Activated naive CD4-positive, alpha-beta T cell (primary cell): ENCODE measurements at places on chromosomes 4 and X.

- no peak for DNase-seq
These were observed 88.5 kb upstream of the ADRA2C start for GRCh38 chr4:3677748-3678070.

DNA sequence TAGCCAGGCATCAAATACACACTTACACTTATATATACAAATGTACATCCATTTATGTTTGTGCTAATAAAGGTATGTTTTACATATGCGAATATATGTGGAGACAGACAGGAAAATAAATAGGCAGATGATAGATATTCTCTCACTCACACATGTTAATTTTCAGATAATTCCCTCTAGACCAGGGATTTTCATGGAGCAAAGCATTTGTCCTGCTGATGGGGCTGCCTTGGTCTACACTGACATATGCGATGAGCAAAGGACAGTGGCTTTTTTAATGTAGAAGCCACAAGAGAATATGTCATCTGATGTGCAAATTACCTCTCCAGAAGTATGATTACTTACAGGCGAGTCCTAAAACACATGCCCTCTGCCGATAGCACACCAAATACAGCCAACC is 224.5 kb downstream of the VEGFC start:
- DNase-seq: no peak

DNA sequence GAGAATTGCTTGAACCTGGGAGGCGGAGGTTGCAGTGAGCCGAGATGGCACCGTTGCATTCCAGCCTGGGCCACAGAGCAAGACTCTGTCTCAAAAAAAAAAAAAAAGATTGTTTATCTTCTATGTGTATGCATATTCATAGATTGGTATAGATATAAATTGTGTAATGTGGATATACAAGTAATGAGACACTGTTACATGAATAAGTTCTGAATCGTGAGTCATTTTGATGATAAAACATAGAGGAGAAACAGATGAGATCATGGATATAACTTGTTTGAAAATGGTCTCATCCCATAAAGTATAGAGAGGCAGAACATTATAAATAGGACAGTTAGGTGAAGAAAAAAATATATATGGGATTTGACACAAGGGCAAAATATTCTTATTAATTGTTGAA is 628.0 kb downstream of the IL1RAPL1 start:
- no peak for DNase-seq

DNA sequence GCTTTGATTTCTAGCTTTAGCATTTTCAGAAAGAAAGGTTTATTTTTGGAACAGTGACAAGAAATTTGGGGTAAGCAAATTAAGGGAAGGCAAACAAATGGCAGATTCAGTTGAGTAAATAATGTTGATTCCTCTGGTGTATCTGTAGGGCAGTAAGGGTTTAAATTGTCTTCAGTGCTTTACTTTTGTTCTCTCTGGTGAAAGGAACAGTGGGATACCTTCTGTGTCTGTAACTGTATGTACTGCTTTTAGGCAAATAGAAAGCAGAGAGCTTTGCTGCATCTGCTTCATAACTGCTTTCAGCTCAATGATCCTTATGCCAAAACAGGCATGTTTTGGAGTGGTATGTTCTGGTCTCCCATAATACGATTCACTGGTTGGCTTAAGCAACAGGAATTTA is 932.1 kb upstream of the SLIT2 start:
- no peak for DNase-seq

DNA sequence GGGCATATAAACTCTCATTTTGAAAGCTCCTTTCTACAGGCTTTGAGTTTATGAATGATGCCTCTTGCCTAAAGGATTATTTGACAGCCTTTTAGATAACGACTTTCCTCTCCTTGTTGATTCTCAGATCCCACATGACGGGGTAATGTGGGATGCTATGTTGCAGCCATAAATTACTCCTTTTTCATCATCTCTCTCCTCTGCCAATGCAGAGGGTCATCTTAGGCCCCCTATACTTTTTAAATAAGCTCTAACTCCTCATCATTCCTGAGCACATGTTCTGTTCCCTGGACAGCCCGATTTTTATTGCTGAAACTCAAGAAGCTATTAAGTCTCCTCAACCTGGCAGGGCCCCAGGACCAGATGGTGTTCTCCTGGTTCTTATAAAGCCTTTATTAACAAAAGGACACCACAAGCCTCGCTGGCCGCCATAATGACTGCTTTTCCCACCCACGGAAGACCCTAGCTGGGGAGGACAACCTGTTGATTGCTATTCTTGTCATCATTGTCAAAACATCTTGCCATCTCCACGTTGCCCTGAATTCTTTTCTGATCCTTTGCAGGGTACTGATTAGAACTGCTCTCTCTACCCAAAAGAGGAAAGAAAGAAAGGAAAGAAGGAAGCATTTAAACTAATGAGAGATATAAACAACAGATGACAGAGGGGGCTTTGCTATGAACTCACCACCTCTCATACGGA is 150.7 kb downstream of the DHX15 start:
- DNase-seq: no peak

GRCh38 chr4:1512738-1513660 is 106.8 kb upstream of the NKX1-1 start:
- DNase-seq: peak; percentile 25

- no peak for DNase-seq
These were observed 102.0 kb upstream of the PDE5A start for GRCh38 chr4:119730671-119730950.

- DNase-seq: no peak
These were observed 186.0 kb downstream of the MID1IP1 start for GRCh38 chrX:38987198-38987651.

DNA sequence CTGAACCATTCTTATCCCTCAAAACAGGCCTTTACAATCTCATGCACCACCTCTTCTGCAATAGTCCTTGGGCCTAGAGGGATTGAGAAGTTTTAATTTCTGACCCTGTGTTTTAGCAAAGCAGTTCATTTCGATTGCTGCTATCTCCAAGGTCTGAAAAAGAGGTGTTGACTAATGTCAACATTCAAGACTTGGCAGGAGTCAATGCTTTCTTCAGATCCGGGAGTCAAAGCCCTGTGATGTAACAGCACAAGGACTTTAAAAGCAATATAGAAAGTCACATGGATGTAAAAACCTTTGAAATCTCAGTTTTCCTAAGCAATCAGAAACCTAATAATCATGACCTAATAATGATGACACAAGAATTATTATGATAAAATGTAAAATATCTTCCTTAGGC is 133.8 kb downstream of the ADAM29 start:
- DNase-seq: no peak

- DNase-seq: no peak
These were observed 37.3 kb upstream of the GK2 start for GRCh38 chr4:79445371-79445781.

DNA sequence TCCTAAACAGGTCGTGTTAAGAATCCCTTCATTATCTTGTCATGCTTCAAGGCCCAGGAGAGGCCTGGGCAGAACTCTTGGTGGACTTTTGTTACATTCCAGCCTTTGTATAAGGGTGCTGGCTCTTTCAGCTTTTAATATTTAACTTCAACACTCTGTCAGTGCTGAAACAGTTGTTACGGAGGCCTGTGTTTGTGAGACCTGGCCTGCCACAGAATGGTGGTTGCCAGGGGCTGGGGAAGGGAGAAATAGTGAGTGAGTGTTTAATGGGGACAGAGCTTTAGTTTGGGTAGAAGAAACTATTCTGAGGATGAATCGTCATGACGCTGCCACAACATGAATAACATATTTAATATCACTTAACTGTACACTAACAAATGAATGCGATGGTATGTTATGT is 1027.6 kb upstream of the PRKX start:
- DNase-seq: no peak

GRCh38 chrX:134624046-134624430 is 34.2 kb downstream of the PLAC1 start:
- no peak for DNase-seq

DNA sequence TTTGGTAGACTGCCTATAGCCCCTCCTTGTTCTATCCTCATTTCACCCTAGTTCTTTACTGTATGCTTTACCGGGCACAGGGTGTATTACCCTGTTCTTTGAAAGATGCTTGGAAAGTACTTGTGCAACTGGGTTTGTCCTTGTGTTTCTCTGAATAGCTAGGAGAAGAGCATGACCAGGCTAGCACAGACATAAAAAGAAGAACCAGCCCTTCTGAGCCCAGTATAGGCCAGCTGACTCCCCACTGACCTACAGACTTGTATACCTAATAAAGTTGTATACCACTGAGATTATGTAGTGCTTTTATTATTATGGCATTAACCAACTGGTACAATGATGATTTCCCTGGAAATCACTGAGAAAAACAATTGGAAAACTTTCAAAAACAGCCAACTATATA is 15.0 kb downstream of the CFI start:
- no peak for DNase-seq

GRCh38 chr4:121243485-121243884 is 79.4 kb upstream of the TNIP3 start:
- DNase-seq: no peak

- DNase-seq: no peak
These were observed 83.9 kb downstream of the SNCA start for GRCh38 chr4:89752932-89753598.

GRCh38 chrX:153928846-153929245 is 2.8 kb upstream of the ARHGAP4 start:
- DNase-seq: no peak

- DNase-seq: no peak
These were observed 985.6 kb upstream of the HS3ST1 start for GRCh38 chr4:12414181-12414812.

DNA sequence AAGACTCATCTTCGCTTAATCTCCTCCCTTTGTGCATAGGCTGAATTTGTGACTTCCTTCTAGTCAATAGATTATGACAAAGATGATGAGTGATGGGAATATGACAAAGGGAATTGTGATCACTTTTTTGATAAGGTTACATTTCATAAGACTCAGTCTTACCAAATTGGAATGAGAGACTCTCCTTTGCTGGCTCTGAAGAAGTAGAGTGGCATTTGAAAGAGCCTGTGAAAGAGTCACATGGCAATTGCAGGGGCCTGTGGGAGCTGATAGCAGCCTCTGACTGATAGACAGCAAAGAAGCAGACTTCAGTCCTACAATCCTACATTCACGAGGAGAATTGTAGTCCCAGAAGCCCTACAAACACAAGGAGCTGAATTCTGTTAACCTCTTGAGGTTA is 44.9 kb upstream of the ADAMTS3 start:
- no peak for DNase-seq

GRCh38 chr4:123529278-123529568 is 132.6 kb downstream of the SPRY1 start:
- no peak for DNase-seq

- DNase-seq: no peak
These were observed 143.6 kb downstream of the SLIT2 start for GRCh38 chr4:20395160-20395773.

GRCh38 chrX:23385242-23385641 is 50.6 kb downstream of the PTCHD1 start:
- DNase-seq: no peak

DNA sequence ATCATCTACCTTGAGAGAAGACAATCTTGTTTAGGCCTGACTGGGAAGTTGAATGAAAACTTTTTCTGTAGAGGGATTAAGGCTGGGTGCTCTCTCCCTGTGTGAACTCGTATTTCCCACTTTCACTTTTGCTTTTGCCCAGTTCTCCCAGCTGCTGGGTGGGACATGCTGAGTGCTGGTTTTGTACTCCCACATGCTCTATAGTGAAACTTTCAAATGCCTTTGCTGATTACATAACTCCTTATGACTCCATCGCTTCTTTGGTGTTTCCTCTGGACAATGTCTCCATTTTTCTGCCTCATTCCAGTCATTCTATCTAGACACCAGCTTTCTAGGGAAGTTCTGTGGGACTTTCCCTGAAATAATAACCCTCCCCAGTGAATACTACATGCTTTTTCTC is 100.5 kb downstream of the CLNK start:
- no peak for DNase-seq

DNA sequence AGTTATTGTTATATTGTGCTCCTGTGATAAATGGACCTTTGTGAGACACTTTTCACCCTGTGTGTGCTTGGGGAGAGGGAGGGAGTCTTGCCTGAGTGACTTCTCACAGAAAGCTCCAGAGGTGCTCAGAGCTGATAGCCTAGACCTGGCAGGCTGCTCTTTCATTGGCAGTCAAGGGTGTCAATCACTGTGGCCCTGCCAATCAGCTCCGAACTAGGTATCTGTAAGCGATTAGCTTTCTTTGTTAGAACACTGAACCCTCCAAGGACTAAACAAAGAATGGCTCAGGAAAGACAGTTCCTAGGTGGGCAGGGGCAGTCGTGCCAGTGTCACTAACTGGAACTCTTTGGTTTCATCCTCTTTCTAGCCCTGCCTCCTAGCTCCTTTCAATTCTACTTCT is 2.7 kb upstream of the NALF2 start:
- DNase-seq: no peak

DNA sequence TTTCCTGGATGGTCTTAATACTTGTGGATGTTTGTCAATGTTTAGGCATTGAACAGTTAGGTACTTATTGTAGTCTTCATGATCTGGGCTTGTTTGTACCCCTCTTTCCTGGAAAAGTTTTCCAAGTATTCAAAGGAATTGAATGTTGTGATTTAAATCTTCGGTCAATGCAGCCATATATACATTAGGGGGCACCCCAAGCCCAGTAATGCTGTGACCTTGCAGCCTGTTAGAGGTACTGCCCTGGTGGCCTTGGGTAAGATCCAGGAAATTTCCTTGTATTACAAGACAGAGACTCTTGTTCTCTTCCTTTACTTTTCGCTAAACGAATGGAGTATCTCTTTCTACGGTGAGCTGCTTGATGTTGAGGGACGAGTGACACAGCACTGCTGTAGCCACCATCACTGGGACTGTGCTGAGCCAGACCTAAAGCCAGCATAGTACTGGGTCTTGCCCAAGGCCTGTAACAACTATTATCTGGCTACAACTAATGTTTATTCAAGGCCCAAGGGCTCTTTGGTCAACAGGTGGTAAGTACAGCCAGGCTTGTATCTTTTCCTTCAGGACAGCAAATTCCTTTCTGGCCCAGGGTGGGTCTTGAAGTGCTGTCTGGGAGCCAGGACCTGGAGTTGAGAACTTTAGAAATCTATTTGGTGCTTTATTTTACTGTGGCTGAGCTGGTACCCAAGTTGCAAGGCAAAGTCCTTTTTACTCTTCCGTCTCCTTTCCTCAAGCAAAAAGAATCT is 118.3 kb upstream of the ATOH1 start:
- no peak for DNase-seq

GRCh38 chr4:30789219-30789671 is 69.1 kb downstream of the PCDH7 start:
- no peak for DNase-seq

GRCh38 chr4:169627307-169627706 is 6.9 kb downstream of the CLCN3 start:
- no peak for DNase-seq

DNA sequence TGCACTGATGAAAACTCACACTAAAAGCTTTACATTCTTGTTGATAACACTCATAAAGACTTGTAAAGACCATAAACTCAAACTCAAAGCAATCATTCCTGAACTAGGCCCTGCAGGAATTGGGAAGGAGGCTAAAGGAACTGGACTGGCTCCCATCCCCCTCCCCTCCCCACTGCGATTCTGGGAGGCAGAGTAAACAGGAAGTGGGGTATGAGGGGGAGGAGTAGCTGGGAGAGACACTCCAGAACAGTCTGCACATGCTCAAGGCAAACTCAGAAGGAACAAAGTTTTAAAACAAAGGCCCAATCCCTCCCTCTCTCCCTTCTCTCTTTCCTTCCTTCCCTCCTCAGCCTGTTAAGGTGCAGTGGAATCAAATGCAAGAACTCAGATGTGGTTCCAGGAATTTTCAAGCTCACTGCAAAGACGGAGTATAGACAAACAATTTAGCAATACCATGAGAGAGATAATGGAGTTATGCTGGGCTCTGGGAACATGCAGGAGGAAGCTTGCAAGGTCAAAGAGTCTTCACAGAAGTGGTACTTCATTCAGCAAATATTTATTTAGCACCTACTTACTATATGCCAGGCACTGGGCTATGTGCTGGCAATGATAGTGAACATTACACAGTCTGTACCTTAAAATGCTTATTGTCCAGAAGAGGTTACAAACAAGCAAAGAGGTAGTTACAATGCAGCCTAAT is 15.9 kb downstream of the MID1IP1 start:
- no peak for DNase-seq
